SJCRH30 (cell line): ENCODE measurements at places on chromosomes 7 and 10. TPM values are rescaled to one million over a fixed set of nuclear protein-coding genes. Genes with fewer than 3 reads are reported as not detected.

Gene VSTM2A
- not detected in 2 replicates for total RNA-seq

- DNase-seq = peak; percentile 69
Measured at GRCh38 chr7:6317797-6318438, 45.5 kb upstream of the CYTH3 start.

DNA sequence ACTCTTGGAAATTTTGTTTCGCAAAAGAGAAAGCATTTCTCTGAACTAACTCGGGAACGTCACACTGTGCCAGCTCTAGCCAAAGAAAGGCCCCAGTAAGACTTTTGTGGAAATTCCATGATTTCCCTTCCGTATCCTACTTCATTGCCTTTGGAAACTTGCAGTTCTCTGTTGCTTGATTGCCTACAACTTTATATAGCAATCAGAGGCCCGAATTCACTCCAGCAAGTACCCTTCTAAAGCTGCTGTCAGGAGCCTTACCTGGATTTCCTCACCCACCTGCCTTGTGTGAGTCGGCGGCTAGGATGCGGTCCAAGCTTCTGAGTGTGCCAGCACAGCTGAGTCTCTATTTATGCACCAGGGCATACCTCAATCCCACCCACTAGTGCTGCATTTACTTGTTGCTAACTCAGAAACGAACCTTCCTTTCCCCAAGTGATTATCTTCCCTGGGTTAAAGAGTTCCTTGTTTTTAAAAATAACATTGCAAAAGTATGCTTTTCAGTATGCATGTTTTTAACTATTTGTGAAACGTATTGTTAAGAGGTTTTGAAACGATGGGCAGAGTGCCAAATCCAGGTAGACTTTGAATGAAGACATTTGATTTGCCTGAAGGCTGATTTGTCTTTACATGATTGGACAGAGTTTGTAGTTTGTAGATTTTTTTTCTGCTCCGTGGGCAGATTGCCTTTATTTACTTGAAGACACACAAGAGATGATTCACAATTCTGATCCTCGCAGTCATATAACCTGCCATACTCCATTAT, at the start of gene AGR2:
TSS of gene AGR2 (minus strand) at position 326 of the 766 bp plus-strand sequence. CDS start 3,203 bp downstream, outside the sequence.
- no peak for DNase-seq

- DNase-seq = no peak
Measured at GRCh38 chr7:68185631-68186456, 1189.2 kb downstream of the TYW1 start.

DNA sequence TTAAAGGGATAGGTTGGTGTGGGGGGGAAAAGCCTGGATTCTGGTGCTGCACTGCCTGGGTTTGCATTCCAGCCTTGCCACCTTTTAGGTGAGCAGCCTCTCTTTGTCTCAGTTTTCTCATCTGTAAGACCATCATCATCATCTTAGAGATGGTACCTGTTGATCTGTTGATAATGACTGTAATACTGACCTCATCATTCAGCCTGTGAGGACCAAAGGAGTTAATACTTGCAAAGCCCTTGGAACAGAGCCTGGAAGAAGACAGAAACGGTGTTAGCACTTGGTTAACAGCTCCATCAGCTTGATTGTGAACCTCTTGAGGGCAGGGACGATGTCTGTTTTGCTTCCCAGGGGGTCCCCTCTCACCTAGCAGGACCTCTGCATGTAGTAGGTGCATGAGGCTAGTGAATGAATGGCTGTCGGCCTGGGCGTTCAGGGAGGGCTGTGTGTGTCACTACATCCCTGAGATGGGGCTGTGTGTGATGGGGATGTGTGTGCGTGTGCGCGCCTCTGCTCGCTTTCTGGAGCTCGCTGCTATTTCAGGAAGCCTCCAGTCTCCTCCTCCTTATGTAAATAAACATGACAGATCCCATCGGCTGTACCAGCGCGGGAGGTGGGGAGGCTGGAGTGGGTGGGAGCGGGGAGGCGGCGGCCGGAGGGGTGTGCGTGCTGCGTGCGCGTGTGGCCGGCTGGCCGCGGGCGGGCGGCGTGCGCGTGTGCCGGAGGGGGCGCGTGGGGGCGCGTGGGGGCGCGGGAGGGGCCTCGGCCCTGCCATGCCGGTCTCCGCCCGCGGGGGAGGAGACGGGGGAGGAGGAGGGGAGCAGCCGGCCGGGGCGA, 61.2 kb downstream of the NEURL1 start:
- peak; percentile 76 for DNase-seq

DNA sequence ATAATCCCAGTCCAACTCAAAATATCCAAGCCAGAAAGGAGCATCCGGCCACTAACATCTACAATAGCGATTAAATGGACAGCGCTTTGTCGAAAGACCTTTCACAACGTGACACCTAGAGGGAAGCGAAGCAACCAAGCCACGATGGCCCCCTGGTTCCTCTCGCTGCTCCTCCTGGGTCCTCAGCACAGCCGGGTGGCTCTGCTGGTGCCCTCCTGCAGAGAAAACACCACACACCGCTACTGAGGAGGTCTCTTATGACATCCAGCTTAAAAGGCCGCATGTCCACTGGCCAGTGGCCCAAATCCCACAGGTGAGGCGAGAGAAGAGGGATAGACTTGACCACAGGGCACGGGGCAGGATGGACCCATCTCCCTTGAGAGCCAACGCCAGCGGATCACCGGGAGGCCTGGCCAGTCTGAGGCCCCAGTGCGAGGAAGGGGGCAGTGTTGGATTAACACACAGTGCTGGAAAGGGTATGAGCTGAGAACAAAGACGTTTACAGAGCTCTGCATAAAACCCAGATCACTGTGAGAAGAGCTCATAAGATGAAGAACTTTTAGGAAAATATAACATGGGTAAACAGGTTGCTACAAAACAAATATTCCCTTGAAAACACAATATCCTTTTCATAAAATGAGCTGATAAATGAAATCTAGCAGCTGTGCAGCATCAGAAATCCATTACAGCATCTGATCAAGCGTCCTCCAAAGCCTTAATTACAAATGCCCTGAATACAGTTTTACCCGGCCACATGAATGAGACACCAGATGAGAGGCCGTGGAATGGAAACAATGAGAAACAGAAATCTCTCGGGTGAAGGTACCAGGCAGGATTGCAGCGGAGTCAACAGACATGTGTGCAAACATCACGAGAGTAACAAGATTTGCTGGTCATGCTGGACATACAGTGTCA, 236.7 kb downstream of the DIP2C start:
- DNase-seq = no peak

DNA sequence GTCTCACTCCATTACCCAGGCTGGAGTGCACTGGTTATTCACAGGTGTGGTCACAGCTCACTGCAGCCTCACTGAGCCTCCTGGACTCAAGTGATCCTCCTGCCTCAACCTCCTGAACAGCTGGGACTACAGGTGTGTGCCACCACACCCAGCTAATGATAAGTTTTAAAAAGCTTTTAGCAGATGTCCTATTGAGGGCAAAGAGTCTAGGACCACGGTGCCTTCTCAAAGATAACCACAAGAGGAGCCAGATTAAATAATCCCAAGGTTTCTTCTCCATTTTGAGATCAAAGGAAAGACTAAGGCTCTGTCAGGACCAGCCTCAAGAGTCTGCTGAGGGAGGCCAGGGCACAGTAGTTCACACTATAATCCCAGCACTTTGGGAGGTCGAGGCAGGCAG, 4.7 kb downstream of the ATP5MF start:
- DNase-seq = no peak

Gene RET
- total RNA-seq = 0.02 TPM in 1 of 2 replicates, not detected in the other

- no peak for DNase-seq
Measured at GRCh38 chr7:140418653-140419052, 14.8 kb downstream of the RAB19 start.

Gene LRRD1
- total RNA-seq = 0.05 and 0.30 TPM in 2 replicates

Gene JCAD
- total RNA-seq = 0.05 and 0.08 TPM in 2 replicates

- DNase-seq = no peak
Measured at GRCh38 chr7:19939746-19940145, 166.3 kb upstream of the TMEM196 start.

DNA sequence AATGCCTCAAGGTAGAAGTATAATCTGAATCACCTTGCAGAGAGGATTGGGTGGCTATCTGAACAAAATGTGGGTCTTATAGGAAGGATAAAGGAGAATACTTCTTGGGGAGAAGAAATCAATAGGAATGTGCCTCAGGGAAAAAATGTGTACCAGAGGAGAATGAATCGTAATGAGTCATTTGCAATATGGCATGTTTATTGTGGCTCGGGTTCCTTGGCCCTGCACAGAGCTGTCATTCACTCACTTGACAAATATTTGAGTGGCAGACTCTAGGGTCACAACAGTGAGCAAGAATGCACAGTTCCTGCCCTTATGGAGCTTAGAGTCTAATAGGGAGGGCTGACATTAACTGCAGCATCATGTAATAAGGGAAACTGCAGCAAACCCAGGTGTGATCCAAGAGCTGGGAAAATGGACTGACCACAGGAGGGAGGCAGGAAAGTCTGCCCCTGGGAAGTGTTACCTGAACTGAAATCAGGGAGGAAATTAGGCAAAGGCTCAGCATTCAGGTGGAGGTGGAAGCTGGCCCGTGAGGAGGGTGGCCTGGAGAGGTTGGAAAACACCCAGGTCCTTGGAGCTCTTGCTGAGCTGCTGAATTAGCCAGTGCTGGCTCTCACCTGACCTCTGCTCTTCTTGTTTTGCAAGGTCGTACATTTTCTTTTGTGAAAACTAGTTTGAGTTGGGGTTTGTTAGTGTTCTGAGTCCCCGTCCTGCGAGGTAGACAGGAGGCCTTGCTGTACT, 203.9 kb downstream of the FRMD4A start:
- no peak for DNase-seq

GRCh38 chr7:46682836-46683624, 762.0 kb upstream of the IGFBP3 start:
- DNase-seq = no peak

Gene WDR86
- 0.46 and 1.0 TPM in 2 replicates for total RNA-seq

Gene MSS51
- total RNA-seq = 0.66 and 1.2 TPM in 2 replicates

Gene PRKRIP1
- total RNA-seq = 20.0 and 24.4 TPM in 2 replicates

DNA sequence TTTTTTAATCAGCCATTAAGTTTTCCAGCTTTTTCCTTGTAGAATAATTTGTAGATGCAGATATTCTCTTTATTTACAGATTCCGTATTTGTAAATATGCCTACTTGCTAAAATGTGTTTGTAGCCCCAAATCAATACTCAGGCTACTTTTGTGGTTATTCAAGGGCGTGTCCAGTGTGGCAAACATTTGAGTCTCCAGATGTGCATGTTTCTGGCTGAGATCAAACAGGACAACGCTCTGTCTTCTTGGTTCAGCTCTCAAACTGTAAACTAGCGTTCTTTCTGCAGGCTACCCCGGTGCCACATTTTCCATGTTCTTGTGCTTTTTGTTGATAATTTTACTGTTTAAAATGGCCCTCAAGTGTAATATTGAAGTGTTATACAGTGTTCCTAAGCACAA, 16.2 kb upstream of the OR2A5 start:
- no peak for DNase-seq

- DNase-seq = no peak
Measured at GRCh38 chr7:97771576-97771975, 39.7 kb downstream of the TAC1 start.

Gene SYT15B
- total RNA-seq = 0.06 TPM in 1 of 2 replicates, not detected in the other

- no peak for DNase-seq
Measured at GRCh38 chr10:1044146-1044545, 4.8 kb downstream of the IDI1 start.

GRCh38 chr10:131431978-131432690, 120.6 kb upstream of the TCERG1L start:
- no peak for DNase-seq

GRCh38 chr10:86261470-86261869, 105.1 kb downstream of the GRID1 start:
- DNase-seq = no peak

- no peak for DNase-seq
Measured at GRCh38 chr7:30308389-30308788, 24.0 kb downstream of the ZNRF2 start.

Gene MACROH2A2
- total RNA-seq = 13.2 and 14.1 TPM in 2 replicates

- no peak for DNase-seq
Measured at GRCh38 chr10:91590142-91590903, 42.5 kb downstream of the PPP1R3C start.

DNA sequence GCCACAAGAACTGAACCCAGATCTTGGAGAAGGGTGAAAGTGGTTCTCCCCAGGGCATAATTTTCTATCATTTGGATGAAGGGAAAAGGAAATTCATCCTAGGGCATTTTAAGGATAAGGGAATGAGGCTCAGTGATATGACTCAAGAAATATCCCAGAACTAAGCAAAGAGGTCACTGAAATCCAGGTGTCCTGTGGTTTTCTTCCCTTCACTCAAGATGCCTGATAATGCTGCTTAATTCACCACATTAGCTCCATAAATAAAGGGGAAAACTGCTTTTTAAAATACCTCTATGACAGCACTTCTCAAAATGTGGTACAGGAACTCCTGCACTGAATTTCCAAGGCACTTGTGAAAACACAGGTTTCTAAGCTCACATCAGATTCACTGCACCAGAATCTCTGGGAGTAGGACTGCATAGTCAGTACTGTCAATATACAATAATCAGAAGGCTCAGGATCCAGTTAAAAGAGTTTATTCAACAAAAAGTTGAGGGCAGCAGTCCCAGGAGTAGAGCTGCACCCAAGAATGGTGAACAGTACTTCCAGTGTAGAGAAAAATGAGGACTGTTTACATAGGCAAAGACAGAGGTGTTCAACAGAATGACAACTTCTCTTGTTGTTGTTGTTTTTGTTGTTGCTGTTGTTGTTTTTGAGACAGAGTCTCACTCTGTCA, 2.9 kb downstream of the IFIT3 start:
- DNase-seq = no peak

- peak; percentile 91 for DNase-seq
Measured at GRCh38 chr7:74272305-74273038, 16.7 kb upstream of the CLIP2 start.

Gene ARHGAP19
- total RNA-seq = 29.2 and 32.3 TPM in 2 replicates

GRCh38 chr10:97197030-97197500, 11.3 kb upstream of the SLIT1 start:
- DNase-seq = no peak

Gene CH25H
- total RNA-seq = 0.22 TPM in 1 of 2 replicates, not detected in the other

Gene KIAA1217
- total RNA-seq = 29.7 and 30.6 TPM in 2 replicates

DNA sequence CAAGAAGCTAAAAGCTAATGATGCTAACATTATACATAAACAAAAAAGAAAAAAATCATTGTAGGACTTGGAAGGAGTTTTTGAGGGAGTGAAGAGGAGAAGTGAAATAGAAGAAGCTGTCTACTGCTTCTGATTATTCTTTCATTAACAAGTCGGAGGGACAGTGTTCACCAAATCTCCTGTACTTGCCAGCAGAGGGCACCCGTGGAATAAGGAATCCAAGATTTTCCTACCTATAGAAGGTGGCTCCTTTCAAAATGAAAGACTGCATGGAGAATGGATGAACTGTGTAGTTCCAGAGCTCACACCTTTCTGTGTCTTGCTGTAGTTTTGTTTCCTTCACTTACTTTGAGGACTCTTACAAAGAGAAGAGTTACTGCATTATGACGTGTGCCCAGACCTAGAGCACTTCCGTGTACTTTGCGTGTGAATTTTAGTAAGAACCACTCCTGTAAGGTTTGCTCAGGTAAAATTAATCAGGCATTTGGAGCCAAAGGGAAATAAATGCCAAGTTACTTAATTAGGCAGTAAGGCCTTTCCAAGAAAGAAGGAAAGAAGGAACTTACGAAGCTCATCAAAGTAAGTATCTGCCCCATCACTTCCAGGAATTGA, 145.1 kb downstream of the SEMA3D start:
- DNase-seq = peak; percentile 72

- no peak for DNase-seq
Measured at GRCh38 chr7:42012786-42013360, 224.1 kb downstream of the GLI3 start.

Gene CYP3A7
- 0.12 TPM in 1 of 2 replicates, not detected in the other for total RNA-seq

Gene RABGEF1
- 24.7 and 26.7 TPM in 2 replicates for total RNA-seq
